ENCODE measurements at places on chromosomes 2 and 18. TPM values are rescaled to one million over a fixed set of nuclear protein-coding genes. Genes with fewer than 3 reads are reported as not detected.

The CFC1 gene
- not detected for total RNA-seq

DNA sequence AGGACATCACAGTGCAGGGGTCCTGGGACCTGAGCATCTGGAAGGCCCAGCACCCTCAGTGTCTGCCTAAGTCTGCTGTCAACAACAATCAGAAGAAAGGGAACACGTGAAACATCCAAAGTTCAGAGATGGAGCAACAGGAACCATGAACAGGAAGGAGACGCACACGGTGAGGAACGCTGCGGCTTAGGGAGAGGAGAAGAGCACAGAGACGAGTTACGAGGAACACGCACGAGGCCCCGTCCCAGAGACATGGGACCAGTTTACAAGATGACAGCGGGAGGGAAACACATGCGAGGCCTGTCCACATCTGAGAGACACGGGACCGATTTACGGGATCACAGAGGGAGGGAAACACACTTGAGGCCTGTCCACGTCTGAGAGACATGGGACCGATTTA lies 2.9 kb upstream of the KCNG2 start:
- DNase-seq = no peak

GRCh38 chr2:68726608-68727367 lies 7.8 kb upstream of the ARHGAP25 start:
- DNase-seq = peak; percentile 73

DNA sequence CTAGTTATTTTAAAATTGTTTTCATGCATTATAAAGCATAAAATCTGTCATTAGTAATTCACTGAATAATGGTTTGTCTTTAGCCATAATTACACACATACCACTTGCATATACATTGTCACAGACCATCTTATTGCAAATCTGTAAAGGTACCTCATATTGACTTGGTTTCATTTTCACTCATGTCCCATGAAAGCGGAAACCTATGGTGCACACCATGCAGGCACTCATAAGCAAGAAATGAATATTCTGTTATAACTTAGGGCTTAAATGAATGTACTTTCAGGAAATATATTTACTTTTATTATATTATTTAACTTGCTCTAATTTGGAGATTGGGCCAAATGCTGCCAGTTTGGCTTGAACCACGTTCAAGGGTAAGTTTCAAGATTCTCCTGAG lies 29.2 kb upstream of the STK17B start:
- peak; percentile 43 for DNase-seq

- no peak for DNase-seq
Measured at GRCh38 chr18:75846321-75846720, 418.8 kb upstream of the SMIM21 start.

The QPCT gene
- 0.66 TPM for total RNA-seq

GRCh38 chr2:104851291-104852089 lies 2.4 kb upstream of the POU3F3 start:
- DNase-seq = no peak

DNA sequence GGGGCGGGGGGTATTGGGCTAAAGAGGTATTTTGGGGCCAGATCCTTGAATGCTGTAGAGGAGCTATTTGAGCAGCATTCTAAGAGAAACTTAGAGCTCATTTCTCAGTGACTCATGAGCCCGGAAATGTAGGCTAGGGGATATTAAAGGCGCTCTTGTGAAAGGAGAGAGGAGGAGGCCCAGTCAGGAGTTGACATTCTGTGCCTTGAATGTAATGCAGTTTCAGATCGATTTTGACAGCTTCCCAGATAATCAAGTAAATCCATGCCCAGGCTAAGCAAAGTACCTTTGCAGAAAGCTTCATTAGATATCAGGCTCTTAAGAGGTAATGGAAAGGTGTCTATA lies 1.5 kb downstream of the CAB39 start:
- peak; percentile 54 for DNase-seq

GRCh38 chr2:23460228-23460627 lies 75.2 kb downstream of the KLHL29 start:
- DNase-seq = no peak

GRCh38 chr2:194060269-194060668 lies 1596.8 kb upstream of the SLC39A10 start:
- DNase-seq = no peak

GRCh38 chr2:23828256-23828980 lies 98.5 kb downstream of the ATAD2B start:
- DNase-seq = no peak

- DNase-seq = no peak
Measured at GRCh38 chr18:48728204-48728833, 189.5 kb downstream of the CTIF start.

The DCDC2C gene
- total RNA-seq = not detected

- no peak for DNase-seq
Measured at GRCh38 chr2:202608142-202608852, 26.5 kb upstream of the FAM117B start.

- no peak for DNase-seq
Measured at GRCh38 chr2:238791354-238791753, 56.5 kb upstream of the TWIST2 start.

GRCh38 chr2:241703032-241703604 lies 1.3 kb downstream of the ING5 start:
- DNase-seq = no peak

- no peak for DNase-seq
Measured at GRCh38 chr2:155663265-155663664, 669.3 kb downstream of the NR4A2 start.

DNA sequence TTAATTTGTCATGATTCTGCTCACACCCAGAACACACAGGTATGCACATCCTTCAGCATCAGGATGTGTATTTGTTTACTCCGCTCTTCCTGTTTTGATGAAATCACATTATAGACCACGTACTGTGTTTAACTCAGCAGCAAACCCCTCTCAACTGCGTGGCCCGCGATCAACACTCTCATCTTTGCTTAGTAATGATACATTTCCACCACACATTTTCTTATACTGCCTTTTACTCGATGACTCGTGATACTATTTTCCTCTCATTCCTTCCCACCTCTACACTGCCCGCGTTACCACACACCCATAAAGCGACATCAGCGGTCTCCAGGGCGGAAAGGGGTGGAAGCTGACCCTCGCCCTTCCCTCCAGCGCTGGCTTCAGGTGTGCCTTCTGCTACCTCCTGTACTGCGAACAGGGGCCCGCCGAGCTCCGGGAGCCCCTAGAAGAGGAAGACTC lies 1.3 kb downstream of the NETO1 start:
- DNase-seq = no peak

DNA sequence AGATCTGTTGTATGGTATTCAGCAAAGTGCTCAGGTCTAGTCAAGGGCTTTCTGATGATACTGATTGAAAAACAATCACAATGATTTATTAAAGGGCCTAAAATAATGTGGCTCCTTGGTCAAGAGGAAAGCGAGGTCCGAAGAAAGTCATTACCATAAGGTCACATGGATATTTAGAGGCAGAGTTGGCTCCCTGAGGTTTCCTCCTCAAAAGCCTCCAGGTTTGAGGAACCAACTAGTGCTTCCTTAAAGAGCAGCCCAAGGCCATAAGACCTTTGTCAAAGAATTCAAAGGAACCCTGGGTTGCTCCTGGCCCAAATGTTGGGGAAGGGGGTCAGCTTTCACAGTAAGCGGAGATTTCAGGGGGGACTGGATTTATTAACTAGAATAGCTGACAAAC lies 280.7 kb upstream of the ATP5MC3 start:
- DNase-seq = no peak

DNA sequence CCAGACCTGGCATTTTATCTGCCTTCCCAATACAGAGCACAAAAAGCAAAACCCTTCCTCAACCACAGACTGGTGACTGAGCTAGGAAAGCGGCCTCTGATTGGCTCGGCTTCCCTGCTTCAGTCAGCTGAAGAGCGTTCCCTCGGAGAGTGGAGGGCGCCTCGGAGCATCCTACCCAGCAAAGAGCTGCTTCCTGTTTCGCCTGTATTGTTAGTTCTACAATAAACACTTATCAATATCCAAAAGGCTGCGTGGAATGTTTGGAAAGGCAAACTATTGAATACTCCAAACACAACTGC lies 125.0 kb downstream of the CACNB4 start:
- DNase-seq = no peak

The LTBP1 gene
- not detected for total RNA-seq

The LIMS3 gene
- total RNA-seq = 0.19 TPM

DNA sequence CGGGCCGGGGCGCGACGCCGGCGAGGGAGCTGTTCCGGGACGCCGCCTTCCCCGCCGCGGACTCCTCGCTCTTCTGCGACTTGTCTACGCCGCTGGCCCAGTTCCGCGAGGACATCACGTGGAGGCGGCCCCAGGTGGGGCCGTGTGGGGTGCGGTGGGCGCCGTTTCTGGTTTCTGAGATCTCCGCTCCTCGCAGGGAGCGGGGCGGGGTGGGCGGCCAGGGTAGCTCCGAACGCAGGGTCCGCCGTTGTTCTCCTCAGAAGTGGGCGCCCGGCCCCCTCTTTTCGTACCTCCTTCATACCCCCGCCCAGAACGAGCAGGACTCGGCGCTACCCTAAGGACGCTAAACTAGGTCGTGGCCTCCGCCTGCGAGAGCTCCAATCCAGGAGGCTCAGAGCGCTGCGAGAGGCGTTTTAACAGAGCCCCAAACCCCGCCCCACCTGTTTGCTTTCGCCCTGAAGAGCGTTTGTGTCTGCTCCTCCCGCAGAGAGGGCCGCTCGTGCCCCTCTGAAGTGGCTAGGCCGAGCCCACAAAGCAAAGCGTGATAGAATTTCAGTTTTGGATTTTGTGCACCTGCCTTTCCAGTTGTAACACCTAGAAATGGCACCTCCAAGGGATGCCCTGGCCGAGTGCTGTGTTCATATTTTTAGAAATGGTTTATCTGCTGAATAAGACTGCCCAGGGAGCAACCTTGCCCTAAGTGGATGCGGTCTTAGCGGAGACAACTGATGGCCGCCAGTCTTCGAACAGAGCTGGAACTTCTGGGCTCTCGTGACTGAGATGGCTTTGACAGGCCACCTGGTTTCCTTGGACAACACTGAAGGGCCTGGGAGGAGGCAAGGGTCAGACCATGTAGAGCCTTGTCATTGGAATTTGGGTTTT lies 626 bp downstream of the CAPN10 start:
- DNase-seq = peak; percentile 21

- no peak for DNase-seq
Measured at GRCh38 chr2:158935617-158936016, 32.8 kb upstream of the TANC1 start.

DNA sequence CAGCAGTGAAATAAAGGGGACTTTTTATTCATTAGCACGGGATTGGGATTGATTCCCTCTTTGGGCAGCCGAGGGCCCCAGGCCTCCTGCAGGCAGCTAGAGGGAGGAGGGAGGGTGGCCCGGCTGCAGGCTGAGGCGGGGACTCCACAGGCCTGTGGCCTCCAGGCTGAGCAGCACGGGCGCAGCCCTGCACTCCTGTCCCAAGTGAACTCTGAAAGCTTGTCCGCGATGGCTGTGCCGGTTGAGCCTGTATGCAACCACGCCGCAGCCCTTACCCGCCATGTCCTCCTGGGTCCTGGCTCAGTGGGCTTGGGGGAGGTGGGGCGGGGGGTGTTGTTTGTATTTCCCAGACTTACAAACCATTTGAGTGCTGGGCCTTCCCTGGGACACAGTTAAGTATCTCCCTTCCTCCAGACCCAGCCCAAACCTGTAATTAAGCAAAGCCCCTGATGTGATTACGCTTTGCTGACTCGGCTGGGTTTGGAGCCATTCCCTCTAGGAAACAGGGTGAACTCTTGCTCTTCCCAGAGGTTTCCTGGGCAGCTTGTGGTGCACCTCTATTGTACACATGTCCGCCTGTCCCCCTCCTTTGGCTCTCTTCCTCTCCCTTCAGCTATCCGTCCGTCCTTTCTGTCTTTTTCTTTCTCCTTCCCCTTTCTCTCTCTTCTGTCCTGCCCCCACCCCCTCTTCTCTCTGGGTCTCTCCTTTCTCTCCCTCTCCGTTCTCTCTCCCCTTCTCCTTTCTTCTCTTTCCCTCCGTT lies 5.3 kb downstream of the GLI2 start:
- DNase-seq = no peak

DNA sequence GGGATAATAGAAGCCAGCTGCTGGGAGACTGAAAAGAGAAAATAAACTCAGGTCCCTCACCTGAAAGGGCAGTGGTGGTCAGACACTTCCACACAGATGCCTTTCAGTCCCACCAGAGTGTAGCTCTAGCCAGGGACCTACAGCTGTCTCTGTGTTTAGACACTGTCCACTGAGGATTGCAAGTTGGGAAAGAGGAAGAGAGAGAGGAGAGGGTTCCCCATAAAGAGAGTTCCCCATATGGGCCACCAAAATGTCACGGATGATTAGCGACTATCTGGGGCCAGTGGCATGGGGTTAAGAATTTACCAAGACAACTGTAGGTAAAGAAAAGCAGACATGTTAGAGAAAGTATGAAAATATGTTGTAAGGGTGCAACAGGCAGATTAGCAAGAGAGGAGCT lies 36.7 kb upstream of the SKA1 start:
- DNase-seq = no peak

The BOK gene
- total RNA-seq = not detected

- DNase-seq = no peak
Measured at GRCh38 chr18:3919396-3920061, 469.6 kb downstream of the TGIF1 start.

DNA sequence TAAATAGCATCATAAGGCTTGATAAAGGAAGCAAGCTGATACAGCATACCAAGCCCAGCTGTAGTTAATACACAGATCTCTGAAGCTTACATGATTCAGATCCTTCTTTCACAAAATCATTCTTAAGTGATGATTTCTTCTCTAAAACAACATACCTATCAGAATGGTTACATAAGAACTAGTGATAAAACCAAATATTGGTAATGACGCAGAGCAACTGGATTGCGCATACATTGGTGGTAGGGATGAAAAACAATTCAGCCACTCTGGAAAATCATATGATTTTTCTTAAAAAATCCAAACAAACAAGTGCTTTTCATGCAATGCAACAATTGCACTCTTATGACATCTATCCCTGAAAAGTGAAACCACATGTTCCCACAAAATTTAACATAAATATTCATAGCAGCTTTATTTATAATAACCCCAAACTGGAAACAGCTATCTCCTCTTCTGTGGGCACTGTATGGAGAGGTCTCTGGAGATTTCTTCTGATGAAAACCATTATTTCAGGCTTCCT lies 153.6 kb upstream of the DSEL start:
- no peak for DNase-seq

- no peak for DNase-seq
Measured at GRCh38 chr2:42051543-42052235, 3.9 kb downstream of the PKDCC start.

DNA sequence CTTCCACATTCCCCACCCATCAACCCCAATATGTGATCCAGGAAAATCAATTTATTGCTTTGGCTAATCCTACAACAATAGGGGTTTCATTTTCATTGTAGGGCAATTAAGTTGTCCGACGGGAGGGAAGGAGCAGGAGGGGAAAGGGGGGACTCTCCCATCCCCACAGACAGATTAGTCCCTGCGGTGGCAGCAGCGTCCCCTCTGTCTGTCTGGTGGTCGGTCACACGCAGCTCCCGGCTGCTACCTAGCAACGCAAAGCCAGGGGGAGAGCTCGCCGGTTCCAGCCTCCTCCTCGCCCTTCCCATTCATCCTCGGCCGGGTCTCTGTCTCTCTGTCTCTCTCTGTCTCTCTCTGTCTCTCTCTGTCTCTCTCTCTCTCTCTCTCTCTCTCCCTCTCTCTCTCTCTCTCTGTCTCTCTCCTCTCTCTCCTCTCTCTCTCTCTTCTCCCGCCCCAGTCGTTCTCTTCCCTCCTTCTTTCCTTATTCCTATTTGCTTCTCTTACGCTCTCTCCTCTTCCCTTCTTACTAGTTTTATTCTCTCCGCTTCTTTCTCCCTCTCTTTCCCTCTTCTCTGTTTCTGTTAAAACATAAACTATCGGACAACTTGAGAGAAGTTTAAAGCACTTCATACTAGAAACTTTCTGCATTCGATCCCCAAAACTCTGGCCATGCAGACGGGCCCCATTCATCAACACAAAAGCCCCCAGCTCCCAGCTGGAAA lies 1.2 kb downstream of the LRP2 start:
- no peak for DNase-seq
